Small intestine (tissue), 16 donors: ENCODE measurements at places on chromosomes 2 and 18.

DNA sequence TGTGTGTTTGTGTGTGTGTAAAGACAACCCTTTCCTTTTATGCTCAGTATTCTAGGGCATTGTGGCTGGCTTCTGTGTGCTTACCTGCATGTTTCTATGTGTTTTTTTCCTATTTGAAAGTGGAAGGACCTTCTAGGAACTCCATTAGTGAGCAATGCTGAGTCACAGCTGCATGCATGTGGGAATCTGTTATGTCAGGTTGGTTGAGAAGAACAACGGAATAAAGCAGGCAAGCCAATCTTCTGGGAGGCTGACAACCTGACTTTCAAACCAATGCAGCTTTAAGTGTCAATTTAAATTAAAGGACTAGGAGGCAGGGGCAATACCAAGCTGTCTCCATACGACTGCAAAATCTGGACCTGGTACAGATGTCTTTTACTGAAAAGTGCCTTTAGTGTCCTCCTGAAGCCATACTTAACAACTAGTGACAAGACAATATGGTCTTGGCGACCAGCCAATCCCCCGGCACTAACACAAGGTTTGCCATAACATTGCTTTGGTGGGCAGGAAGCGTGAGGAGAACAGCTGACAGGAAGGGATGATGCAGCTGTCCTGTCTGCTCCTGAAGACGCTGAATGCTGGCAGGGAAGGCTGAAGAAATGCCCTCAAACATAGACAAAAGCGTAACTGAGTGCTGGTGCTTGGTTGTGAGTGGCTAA lies 514.7 kb upstream of the CDH7 start:
- no peak overlapping the region for H3K4me3 ChIP-seq
- no peaks in the 10 kb centered on the region for H3K4me1 ChIP-seq
- H3K27ac ChIP-seq = no peak overlapping the region
- DNase-seq = peak; percentile 2
- H3K27me3 ChIP-seq = no peaks in the 10 kb centered on the region

DNA sequence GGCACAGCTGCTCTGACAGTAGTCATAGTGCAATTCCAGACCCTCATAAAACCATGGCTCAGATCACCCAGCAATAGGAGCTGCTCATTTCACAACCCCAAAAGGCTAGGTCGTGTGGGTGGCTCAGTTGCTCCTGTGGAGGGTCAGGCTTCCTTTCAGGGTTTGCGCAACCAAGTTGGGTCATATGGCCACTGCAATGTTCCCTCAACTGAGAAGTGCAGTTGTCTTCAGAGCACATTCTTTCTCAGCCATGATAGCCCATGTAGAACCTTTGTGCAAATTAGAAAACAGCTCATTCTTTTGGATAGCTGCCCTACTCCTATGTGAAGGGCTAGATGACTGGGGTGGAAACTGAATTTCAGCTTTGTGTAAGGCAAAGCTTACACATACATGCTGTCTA lies 3.2 kb downstream of the SERPINB13 start:
- no peak overlapping the region for H3K4me3 ChIP-seq
- H3K27ac ChIP-seq = no peak overlapping the region
- no peaks in the 10 kb centered on the region for H3K36me3 ChIP-seq

- H3K4me1 ChIP-seq = no peaks in the 10 kb centered on the region
- H3K27ac ChIP-seq = no peak overlapping the region
- H3K27me3 ChIP-seq = no peaks in the 10 kb centered on the region
- H3K36me3 ChIP-seq = no peaks in the 10 kb centered on the region
Observed at GRCh38 chr2:59745085-59745484, 808.4 kb downstream of the BCL11A start.

GRCh38 chr2:221972813-221973478 lies 325.9 kb downstream of the PAX3 start:
- no peak overlapping the region for H3K4me3 ChIP-seq
- no peak for DNase-seq
- H3K27ac ChIP-seq = no peak overlapping the region

- no peaks in the 10 kb centered on the region for H3K36me3 ChIP-seq
- DNase-seq = no peak
- no peak overlapping the region for H3K4me3 ChIP-seq
Observed at GRCh38 chr2:46644690-46645385, 165.5 kb downstream of the TMEM247 start.

DNA sequence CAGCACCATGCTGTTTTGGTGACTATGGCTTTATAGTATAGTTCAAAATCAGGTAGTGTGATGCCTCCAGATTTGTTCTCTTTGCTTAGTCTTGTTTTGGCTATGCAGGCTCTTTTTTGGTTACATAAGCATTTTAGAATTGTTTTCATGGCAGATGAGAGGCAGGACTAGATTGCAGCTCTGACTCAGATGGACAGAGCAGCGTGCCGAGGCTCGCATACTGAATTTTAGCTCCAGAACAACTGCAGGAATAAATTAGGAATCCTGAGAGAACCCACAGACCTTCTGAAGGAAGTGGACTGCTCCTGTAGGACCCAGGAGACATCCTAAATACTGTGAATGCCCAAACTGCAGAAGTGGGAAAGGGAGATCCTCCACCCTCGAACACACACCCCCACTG lies 141.6 kb downstream of the NETO1 start:
- no peaks in the 10 kb centered on the region for H3K27me3 ChIP-seq
- no peak for DNase-seq
- no peak overlapping the region for H3K27ac ChIP-seq
- H3K4me1 ChIP-seq = no peaks in the 10 kb centered on the region
- no peak overlapping the region for H3K4me3 ChIP-seq

- DNase-seq = peak; percentile 11
- no peaks in the 10 kb centered on the region for H3K27me3 ChIP-seq
Observed at GRCh38 chr2:74080346-74080745, 67.4 kb downstream of the BOLA3 start.

GRCh38 chr2:187232749-187233148 lies 215.3 kb downstream of the CALCRL start:
- H3K4me3 ChIP-seq = no peak overlapping the region
- DNase-seq = no peak
- no peak overlapping the region for H3K27ac ChIP-seq
- no peaks in the 10 kb centered on the region for H3K27me3 ChIP-seq
- H3K4me1 ChIP-seq = no peaks in the 10 kb centered on the region

DNA sequence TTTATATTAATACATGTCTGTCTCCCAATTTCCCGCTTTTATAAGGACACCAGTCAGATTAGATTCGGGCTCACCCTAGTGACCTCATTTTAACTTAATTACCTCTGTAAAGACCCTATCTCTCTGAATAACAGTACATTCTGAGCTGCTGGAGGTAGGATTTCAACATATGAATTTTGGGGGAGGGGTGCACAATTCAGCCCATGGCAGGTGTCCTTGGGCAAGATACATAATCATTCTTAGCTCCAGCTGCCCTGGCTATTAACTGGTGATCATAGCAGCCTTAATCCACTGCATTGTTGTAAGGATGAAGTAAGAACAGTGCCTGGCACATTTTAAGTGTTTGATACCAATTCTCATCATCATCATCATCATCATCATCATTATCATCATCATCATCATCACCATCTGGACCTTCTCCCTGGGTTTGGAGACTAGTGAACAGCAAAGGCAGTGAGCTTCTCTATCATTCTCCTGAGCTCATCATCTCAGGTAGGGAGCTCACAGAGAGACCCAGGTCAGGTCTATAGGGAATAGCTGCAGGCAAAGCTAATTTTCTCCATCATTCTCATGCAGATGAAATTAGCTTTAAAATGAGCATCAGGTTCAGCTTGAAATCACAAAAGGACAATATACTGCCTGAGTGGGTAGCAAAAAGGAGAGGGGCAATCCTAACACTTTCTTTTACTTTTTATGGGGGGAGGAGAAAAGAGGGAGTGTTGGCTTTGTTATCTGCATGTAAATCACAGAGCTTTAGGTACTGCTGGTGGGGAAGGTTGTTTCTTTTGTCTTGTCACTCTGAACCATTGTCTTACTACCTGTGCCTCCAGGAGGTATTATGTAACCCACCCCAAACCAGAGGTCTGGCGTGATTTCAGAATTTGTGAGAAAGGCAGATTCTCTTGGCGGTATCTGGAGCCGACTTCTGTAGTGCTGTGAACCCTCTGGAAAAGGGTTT lies 125.5 kb upstream of the SPRED2 start:
- H3K36me3 ChIP-seq = no peaks in the 10 kb centered on the region
- DNase-seq = no peak
- H3K4me1 ChIP-seq = no peaks in the 10 kb centered on the region

- H3K4me1 ChIP-seq = no peaks in the 10 kb centered on the region
- no peaks in the 10 kb centered on the region for H3K36me3 ChIP-seq
- no peaks in the 10 kb centered on the region for H3K27me3 ChIP-seq
- no peak overlapping the region for H3K4me3 ChIP-seq
Observed at GRCh38 chr2:172380436-172381274, 46.7 kb upstream of the ITGA6 start.

GRCh38 chr2:20150806-20151571 lies 73.9 kb downstream of the SDC1 start:
- H3K4me3 ChIP-seq = no peak overlapping the region
- H3K27ac ChIP-seq = no peak overlapping the region
- no peak for DNase-seq
- no peaks in the 10 kb centered on the region for H3K27me3 ChIP-seq

DNA sequence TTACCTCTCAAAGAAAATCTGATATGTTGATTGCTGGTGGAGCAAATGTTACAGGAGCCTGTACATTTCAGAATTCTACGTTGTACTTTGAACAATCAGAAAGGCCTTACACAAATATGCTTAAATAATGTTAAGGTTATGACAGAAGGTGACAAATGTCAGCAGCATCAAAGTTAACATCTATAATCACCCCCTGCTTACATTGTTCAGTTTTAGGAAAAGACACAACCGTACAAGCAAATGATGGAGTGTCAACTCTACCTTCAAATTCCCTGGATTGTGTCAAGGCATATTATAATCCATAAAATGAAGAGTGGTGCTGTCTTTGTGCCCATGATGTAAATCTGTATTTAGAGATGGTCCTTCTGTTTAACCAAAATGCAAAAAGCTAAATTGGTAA lies 465.5 kb downstream of the ARHGAP15 start:
- H3K27ac ChIP-seq = no peak overlapping the region
- no peaks in the 10 kb centered on the region for H3K36me3 ChIP-seq
- no peak for DNase-seq
- H3K4me3 ChIP-seq = no peak overlapping the region
- H3K27me3 ChIP-seq = no peaks in the 10 kb centered on the region
